Neural progenitor cell (in vitro differentiated cells): ENCODE measurements at places on chromosomes 1 and 21. TPM values are rescaled to one million over a fixed set of nuclear protein-coding genes. Genes with fewer than 3 reads are reported as not detected.

GRCh38 chr1:191634801-191635508 lies 523.3 kb upstream of the RGS18 start:
- DNase-seq, result no peak

GRCh38 chr1:61487801-61488200 lies 237.1 kb downstream of the TM2D1 start:
- no peak for DNase-seq

Gene DMRTA2
- total RNA-seq, result 0.46 TPM in 1 of 2 replicates, not detected in the other

DNA sequence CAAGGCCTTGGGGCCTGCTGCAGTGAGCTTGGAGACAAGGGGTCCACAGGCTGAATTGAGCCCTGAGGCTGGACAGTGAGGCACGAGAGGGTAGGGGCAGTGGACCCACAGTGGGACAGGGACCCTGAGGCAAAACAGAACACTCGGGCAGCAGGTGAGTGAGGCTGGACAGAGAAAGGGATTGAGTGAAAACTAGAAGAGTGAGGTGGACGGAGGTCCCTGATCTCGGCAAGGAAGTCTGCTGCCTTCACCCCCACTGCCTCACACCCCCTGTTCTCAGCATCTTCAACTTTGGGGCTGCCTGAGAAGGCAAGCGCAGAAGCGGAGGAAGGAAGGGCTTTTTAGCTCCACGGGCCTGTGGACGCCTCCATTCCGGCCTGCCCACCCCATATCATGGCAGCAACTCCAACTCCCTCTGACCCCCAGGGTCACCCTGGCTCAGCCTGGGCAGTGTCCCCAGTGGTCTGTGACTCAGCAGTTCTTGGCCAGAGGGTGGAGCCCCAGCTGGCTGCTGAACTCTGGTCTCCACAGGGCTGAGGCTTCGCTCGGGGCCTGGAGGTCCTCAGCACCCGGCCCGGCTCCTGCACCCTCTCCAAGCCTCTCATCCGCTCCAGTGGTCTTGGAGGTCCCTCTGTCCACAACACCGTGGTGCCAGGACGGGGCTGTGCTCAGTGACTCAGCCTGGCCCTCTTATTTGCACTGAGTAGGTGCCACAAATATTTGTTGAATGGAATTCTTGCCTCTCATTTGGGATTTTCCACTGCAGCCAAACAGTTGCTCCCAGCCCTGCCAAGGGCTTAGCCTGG lies 60.0 kb upstream of the EPS8L3 start:
- DNase-seq, result no peak

Gene GPR157
- 1.6 and 2.1 TPM in 2 replicates for total RNA-seq

DNA sequence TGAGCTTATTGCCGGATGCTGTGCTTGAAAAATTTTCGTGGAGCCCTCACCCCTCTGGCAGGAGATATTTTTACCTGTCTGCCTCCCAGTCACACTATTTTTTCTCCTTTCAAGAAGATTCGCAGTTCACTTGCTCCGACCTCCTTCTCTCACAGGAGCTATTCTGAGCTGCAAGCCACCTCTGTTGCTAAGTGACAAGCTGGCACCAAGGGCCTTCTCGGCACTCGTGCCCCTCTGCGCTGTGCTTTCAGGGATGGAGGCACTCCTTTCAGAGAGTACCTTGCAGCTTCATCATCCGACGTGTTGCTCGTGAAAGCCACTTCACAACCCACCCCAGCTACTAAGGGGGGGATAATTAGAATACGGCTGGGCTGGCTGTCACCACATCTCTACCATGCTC lies 11.6 kb downstream of the SLC6A17 start:
- DNase-seq, result no peak
